ENCODE measurements at places on chromosomes 7 and 10.

DNA sequence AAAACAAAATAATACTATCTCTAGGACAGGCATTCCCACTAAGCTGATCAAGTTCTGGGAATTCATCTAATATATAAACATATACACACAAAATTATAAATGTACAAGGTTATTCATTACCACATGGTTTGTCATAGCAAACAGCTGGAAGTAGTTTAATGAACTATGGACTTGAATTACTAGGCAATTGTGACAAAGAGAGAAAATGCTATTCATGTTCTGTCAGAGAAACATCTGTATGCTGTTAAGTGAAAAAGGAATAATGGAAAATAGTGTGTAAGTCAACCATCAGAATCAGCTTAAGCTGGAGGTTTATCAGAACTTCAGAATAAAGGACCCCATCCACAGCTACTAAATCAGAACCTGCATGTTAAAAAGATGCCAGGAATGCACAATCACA, 2.8 kb downstream of the ZNF248 start:
- no peak for DNase-seq

DNA sequence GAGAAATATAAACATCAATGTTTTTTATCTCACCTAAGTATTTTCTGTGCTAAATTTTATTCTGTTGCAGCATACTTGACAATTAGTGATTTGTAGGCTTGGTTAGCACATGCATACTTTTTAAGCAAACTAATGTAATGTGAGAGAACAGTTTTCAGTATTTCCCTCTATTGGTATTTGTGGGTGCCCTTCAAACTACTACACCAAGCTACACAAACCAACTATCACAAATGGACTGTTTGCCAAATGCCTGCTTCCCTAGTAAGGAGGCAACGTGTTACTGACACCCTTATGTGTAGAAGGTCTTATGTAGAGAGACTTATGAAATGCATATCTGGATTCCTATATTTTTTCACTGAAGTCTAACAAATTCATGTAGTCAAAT, 98.4 kb upstream of the FZD1 start:
- DNase-seq: no peak

- no peak for DNase-seq
These were observed 87.5 kb downstream of the AKR1D1 start for GRCh38 chr7:138163800-138164199.

GRCh38 chr7:143129477-143129876, 2.4 kb upstream of the PIP start:
- no peak for DNase-seq

GRCh38 chr10:89894051-89894450, 192.7 kb downstream of the KIF20B start:
- no peak for DNase-seq

- DNase-seq: no peak
These were observed 928.5 kb downstream of the DNAJB9 start for GRCh38 chr7:109498131-109498530.

DNA sequence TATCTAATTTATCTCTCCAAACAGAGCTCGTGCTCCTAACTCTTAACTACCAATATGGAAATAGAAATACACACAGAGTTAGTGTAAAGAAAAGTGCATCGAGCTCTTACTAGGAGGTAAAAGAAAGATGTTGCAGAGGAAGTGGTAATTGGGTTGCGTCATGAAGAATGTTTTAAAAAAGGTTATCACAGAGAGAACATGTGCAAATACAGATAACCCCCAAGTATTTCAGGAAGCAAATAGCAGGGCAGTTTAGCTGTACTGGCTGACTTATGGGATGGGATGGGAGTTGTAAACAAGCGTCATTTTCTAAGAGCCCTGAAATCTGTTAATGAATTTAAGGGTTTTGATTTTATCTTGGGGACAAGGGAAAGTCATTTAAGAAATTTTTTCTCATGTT, 153.9 kb downstream of the AGMO start:
- DNase-seq: no peak

- no peak for DNase-seq
These were observed 230.6 kb downstream of the REEP3 start for GRCh38 chr10:63751836-63752235.

- no peak for DNase-seq
These were observed 155.8 kb downstream of the BMPER start for GRCh38 chr7:34061149-34061548.

GRCh38 chr10:28326516-28327490, 23.9 kb upstream of the MPP7 start:
- DNase-seq: no peak

GRCh38 chr7:94436700-94437099, 42.0 kb downstream of the COL1A2 start:
- no peak for DNase-seq

GRCh38 chr7:20491284-20491683, 124.2 kb upstream of the ABCB5 start:
- no peak for DNase-seq

GRCh38 chr10:85459906-85460305, 906.7 kb downstream of the GRID1 start:
- DNase-seq: no peak

DNA sequence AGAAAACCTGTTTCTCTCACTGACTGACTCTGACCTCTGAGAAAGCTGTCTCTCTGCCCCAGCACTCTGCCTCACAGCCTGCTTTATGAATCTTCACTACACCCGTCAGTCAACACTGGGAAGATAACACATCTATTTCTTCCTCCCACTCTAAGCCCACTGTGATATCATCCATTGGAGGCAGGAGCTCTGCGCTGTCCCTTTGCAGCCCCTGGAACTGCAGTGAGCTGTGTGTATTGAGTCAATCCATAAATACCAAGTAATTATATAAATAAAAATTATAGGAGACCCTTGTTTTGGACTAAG, 17.2 kb upstream of the FXYD4 start:
- DNase-seq: no peak
